ENCODE measurements at places on chromosomes 6 and 20.
A peak's percentile ranks its signal among the peaks of the same experiment; 100 is the strongest.

- no peak for DNase-seq
Measured at GRCh38 chr6:127566651-127567050, 10.3 kb upstream of the C6orf58 start.

GRCh38 chr6:126147291-126147815 lies 161.0 kb downstream of the TRMT11 start:
- no peak for DNase-seq

- no peak for DNase-seq
Measured at GRCh38 chr20:39879296-39879695, 809.7 kb downstream of the MAFB start.

- peak; percentile 21 for DNase-seq
Measured at GRCh38 chr20:38685853-38686473, 38.3 kb upstream of the SLC32A1 start.

DNA sequence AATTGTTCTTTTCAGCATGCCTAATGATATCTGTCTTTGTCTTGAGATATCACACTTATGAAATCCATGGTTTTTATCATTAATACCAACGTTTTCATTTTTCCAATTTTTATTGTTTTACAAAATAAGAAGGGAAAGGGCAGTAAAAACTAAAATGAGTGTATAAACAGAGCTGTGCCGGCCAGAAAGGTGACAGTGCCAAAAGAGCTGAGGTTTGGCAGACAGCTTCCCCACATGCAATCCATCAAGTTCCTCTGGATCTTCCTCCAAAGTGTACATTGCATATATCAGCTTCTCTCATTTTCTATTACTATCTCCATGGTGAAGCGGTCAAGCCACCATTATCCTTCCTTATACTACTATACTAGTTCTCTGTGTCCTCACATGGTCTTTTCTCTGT lies 10.1 kb upstream of the TMEM244 start:
- DNase-seq, result no peak

DNA sequence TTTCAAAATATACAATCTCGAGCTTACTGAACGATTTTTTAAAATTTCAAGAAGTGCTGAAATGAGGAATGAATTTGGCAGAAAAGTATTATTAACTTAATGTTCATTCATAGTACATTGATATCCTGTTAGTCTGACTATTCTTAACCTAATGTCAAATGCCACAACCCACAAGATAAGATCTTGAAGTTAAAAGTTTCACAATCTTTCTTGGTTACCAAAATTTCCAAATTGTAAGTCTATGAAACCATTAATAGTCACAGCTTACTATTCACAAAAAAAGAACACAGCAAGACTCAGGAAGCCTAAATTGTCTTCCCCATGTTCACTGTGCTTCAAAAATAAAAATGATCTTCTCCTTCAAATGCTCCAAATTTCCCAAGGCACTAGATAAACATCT lies 71.3 kb downstream of the HACE1 start:
- DNase-seq, result no peak

DNA sequence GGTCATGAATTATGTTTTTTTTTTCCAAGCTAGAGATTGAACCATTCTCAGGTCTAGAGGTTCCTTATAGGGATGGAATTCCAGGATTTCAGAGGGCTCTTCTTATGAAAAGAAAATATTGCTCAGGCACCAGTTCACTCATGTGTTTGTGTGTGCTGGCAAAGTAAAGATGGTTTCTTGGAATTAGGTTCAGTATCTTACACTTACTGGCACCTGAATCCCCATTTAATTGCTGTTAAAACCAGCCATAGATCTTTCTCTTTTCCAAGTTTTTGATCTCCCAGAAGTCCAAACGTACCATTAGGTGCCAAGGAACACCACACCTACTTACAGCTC lies 508.4 kb downstream of the CDH26 start:
- DNase-seq, result no peak

DNA sequence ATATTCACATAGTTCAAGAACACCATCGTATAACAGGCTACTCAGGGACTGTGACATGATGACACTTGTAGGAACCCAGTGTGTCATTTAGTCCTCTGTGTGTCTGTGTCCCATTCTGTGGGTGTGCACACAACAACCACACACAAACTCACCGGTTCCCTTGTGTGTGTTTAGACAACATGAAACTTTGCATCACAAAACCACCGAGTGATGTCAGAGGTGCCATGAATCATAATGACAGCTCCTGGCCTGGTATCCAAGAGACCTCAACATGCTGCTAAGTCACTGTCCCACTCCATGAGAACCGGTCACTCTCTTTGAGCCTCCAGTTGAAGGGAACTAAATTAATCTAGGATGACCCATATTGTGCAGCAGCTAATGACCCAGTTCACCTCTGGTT lies 421.3 kb downstream of the PREX1 start:
- DNase-seq, result no peak

GRCh38 chr6:143200167-143200770 lies 139.6 kb downstream of the AIG1 start:
- DNase-seq, result no peak

GRCh38 chr20:32707691-32708581 lies 34.2 kb upstream of the C20orf203 start:
- DNase-seq, result no peak

DNA sequence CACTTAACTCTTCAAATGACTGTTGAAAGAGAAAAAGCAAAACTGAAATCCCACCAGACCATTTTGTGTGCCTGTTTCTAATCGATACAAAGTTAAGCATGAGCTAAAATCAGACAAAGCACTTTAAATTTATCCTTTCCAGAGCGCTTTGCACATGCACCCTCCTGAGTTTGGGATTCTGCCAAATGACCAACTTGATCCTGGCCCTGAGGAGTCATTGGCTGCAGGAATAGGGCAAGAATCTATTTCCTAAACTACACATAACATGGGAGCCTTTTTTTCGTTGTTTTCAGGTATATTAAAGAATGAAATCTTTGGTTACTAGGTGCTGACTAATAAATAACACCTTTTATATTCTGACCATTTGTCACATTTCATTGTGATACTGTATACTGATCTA lies 23.8 kb upstream of the MTHFD1L start:
- no peak for DNase-seq

DNA sequence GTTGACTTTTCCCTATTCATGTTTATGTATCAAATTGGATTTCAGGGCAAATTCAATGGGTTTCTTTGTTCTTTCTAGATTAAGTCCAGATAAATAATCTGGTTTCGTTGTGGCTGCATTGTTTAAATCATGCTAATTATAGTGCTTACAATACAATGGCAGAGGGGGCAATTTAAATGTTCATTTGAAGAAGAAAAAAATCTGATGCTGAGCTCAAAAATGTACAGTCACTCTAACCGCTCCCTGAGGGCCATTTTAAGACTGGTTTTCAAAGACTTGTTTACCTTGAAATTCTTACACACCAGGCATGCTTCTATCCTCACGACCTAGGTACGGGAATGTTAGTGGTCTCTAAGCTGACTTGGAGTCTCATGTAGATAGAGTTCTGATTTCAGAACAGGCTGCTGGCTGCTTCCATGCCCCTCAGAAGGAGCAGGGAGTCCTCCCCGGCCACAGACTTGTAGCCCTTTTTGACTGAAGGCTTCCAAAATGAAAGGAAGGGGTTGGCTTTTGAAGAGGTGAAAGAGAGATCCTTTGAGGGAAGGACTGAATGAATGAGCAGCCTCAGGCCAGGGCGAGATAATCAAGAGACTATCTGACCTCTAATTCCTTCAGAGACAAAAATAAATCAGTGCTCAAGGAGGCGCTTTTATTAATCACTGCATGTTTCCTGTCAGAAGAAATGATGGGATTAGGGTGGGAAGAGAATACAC lies 86.1 kb upstream of the ZNF217 start:
- no peak for DNase-seq

DNA sequence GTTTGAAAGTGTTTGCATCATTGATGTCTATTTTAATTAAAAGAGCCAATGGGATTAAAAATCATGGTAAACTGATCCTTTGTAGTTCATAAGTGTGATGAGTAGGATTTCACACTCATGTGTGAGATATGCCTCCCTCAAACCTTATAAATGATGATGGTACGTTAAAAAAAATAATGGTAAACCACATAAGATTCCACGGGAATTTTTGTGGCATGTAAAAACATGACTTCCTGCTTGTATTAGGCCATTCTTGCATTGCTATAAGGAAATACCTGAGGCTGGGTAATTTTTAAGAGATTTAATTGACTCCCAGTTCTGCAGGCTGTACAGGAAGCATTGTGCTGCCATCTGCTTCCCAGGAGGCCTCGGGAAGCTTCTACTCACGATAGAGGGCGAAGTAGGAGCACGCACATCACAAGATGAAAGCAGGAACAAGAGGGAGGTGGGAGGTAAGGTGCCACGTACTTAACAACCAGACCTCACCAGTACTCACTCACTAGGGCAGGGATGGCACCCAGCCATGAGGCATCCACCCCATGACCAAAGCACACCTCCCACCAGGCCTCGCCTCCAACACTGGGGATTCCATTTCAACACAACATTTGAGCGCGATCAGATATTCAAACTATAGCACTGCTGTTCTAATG lies 187.6 kb upstream of the QKI start:
- DNase-seq, result no peak

DNA sequence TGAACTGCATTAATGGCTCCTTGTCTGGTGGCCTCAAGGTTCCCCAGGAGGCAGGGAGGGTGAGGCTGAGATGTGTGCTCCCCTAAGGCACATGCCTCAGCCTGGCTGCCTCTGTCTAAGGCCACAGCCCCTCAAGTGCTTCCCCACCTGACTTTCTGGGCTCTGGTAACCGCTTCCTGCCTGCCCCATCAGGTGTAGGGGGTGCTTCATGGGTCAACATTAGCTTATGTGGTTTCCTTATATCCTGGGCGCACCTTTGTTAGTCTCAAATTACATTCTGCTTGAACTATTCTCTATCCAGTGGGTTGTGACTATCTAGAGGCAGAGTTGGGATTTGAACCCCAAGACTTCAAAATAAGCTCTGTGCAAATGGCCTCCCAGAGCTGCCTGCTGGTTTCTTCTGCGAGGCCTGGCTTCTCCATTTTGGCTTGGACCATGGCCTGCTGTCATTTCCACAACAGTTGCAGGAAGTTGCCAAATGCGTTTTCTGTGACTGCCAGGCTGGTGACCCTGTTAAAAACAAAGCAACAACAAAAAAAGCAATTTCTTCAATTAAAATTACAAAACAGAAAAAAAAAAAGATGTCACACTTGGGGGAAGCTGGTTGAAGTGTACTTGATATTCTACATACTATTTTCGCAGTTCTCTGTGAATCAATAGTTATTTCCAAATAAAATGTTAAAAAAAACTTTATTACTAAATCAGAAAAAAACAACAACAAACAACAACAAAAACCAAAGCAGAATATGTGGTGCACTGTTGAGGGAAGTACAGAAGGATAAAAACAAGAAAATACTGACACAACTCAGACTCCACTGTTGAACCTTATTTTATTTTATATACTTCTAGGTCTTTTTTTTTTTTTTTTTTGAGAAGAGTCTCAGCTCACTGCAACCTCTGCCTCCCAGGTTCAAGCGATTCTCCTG lies 20.0 kb upstream of the ZNFX1 start:
- no peak for DNase-seq

DNA sequence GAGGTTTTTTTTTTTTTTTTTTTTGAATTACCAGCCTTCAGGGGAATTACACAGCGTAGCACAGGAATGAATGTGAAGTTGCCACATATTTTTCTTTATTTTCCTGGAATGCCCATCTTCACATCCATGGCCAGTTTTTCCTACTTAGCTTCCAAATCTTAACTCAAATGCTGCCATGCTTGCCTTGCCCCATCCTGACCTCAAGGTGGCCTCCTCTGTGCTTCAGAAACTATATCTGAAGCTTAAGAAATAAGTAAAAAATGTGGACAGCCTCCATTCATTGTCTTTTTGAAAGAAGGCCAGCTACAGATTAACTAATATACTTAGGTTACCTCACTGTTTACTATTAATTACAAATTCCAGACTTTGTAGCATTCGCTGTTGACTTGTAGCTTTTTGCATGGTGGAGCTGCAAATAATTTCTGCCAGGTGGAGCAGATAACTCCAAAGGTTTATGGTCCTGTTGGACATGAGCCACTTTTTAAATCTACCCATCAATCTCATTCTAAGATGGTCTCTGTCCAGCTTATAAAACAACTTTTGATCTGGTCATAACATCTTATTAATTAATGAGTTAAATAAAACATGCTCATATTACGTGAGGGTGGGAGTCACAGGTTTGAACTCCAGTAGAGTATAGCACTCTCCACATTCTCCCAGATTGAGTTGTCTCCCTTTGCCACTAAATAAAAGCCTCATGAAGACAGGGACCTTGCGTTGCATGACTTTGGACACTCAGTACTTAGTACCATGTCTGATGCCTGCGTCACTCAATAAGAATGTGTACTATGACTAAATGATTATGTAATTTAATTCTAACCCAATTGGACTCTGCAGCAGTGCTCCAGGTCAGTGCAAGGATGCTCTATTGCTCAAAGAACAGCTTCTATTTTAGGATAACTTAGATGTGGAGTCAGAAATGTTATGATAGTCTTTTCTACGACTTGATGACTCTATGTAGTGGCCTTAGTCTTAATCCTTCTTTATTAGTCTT lies 678.6 kb upstream of the CITED2 start:
- DNase-seq, result no peak

DNA sequence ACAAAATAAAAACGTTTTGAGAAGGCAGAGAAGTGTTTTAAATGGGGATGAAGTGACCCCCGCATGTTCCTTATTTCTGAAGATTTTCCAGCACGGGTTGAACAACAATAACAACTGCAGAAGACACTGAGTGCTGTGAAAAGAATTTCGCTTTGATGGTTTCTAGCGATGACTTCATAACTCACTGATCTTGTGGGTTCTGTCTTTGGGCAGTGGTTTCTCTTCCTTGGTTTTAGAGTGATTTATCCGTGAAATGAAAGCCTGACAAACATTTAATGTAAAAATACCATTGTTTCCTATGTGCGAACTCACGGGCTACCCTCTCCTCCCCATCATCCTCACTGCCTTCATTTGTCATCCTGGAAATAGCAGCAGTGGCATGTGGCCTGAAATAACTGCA lies 793.9 kb downstream of the QKI start:
- no peak for DNase-seq

DNA sequence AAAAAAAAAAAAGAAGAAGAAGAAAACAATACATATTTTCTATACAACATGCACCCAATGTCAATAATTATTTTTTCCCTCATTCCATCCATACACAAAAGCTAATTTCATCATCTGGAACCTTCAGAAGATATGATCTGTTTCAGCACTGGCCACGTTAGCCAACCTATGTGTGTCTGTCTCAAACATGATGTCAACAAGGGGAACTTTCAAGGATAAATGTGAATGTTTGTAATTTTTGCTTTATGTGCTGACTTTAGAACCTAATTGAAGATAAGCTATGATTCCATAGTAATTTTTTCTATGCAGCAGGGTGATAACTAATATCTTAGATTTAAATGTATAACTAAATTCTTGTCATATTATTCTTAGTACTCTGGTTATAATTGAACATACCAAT lies 37.9 kb downstream of the IPCEF1 start:
- no peak for DNase-seq

- no peak for DNase-seq
Measured at GRCh38 chr6:168044521-168045130, 34.4 kb downstream of the FRMD1 start.

DNA sequence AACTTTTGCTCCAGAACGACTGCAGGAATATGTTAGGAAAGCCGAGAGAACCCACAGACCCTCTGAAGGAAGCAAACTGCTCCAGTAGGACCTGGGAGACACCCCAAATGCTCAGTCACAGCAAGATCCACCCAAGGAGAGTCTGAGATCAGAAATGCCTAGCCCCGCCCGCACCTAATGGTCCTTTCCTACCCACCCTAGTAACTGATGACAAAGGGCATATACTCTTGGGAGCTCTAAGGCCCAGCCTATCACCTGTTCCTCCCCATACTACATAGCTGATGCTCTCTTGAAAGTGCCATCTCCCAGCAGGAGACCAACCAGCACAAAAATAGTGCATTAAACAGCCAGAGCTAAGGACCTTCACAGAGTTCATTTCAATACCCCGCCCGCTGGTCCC lies 67.6 kb downstream of the CD2AP start:
- DNase-seq, result no peak
